Cortex of kidney (tissue), 1 donor: ENCODE measurements at places on chromosomes 16 and 17.

DNA sequence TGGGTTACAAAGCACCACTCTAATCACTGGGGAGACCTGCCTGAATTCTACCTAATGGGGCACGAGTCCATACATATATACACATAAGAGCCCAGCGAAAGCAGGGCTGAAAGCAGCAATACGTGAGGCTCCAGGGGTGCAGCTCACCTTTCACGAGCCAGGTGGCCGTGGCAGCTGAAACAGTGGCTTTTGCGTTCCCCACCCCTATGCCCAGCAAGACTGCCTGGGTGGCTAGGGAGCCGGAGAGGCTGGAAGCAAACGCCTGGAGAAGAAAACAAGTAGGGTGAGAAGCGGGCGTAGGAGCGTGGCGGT, 618 bp downstream of the RUSF1 start:
- no peak for DNase-seq

GRCh38 chr17:19010729-19011505, 6.4 kb upstream of the FAM83G start:
- DNase-seq = no peak

DNA sequence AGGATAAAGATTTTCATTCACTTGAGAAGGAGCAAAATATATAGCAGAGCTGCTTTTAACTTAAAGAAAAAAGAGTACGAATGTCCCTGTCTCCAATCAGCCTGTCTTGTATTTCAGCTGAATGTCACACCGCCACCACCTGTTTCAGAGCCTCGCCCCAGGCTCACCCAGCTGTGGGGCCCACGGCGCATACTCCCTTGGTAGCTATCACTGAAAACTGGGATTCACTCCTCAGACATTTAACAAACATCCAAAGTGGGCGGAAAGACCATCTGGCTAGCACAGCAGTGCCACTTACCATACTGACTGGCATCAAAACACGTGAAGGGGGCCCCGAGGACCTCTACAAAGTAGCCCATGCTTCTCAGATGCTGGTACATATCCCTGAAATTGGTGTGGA, 25.4 kb upstream of the SLC38A8 start:
- DNase-seq = no peak

GRCh38 chr17:38605841-38606645, at the start of gene SRCIN1:
TSS of gene SRCIN1 (minus strand) at chr17:38605952. CDS start at chr17:38605705, 247 bp downstream.
- DNase-seq = no peak

GRCh38 chr17:79720705-79721292, 9.9 kb upstream of the ENPP7 start:
- no peak for DNase-seq

DNA sequence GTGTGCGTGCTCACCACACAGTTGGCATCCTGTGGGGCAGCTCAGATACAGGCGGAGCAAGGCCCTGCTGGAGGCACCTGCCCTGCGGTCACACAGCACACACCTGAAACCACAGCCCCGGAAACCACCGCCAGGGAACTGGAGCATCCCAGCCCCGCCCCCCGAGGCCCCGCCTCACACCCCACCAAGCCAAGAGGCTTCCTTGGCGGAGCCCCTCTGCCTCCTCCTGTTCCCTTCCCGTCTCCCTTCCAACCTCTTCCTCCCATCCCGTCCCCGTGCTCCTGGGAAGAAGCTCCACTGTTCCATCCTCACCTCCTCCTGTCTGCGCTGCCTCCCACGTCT, 205.5 kb downstream of the NTN1 start:
- DNase-seq = no peak

DNA sequence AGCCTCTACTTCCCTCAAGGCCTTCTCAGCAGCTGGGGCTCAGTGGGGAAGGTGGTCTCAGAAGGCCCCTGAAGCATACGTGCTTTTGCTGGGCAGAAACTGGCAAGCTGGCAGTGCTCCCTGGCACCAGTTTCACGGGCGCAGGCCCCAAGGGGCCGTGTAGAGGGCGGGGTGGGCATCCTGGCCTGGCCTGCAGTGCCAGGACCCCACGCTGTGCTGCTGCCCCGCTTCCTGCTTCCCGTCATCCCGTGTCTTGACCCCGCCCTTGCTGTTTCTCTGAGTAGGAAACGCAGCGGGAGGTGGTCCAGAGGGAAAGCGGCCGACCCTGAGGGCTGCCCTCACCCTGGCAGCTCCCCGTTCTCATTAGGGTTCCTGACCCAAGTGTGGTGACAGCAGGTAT, 6.8 kb downstream of the CDK5R1 start:
- no peak for DNase-seq

- DNase-seq = no peak
These were observed 39.5 kb downstream of the RBFOX1 start for GRCh38 chr16:7372095-7372494.

DNA sequence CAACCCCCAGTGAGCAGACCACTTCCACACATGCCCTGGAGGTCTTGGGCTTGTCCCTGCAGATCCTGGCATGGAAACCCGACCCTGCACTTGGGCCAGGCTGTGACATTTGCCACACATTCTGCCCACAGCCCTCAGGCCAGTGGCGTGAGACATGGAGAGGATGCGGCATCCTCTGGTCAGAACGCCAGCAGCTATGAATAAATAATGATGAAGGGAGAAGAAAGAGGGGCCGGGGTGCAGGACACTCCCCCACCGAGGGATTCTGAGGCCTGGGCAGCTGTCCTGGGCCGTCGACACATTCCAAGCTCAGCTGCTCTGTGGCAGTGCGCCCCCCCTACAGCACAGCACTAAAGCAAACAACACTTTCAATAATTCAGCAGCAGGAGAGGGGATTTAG, 148.8 kb downstream of the ENGASE start:
- DNase-seq = no peak

DNA sequence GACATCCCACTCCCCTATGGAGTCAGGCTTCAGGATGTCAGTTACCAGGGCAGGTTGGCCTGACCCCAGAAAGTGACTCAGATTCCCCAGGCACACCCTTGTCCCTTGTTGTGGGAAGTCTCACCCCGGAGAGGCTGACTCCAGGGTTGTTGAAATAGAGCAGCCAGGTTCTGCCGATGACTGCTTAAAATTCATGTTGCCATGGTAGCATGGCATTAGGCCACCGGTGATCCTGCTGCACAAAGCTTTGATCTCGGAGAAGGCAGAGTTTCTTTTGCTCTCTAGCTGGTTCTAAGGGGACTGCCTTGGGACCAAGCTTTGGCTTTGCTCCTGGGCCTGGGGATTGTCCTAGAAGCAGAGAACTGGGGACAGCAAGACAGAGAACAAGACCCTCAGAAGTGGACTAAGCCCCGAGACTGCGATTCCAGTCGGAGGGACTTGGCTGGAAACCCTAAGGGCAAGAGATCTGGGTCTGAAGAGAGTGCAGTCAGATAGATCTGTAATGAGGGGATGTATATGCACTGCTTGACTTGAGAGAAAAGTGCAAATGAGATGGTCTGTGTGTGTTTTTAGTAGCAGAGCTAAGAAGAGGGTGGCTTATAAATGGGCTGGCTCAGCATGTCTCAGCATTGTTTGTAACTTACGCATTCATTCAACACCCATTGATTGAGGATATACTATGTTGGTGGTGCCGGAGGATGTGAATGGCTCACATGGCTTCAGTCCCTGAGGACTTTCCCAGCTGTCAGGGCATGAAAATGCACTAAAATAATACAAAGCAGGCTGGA, 106.9 kb downstream of the RGS9 start:
- DNase-seq = no peak
